Epithelial cell of proximal tubule (primary cell): ENCODE measurements at places on chromosomes 12 and 14.

GRCh38 chr12:98106031-98106683, 409.2 kb upstream of the TMPO start:
- no peak for DNase-seq

- DNase-seq: no peak
Measured at GRCh38 chr14:81485372-81485771, 48.3 kb downstream of the SEL1L start.

DNA sequence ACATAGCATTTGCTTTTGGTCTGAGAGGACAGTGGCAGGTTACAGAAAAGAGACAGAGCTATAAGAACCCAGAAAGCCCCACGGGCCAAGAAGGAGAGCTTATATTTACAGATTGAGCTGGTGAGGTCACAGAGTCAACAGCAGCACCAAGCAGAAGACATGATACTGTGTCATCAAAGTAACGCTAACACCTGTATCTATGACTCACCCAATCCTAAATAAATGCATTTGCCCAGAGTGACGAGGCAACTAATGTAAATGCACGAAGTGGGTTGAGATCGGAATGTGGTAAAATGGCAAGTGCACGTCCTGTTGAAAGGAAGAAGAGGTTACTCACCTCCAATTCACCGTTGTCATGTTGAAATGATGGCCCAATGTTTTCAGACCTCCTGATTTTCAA, 6.7 kb upstream of the CD163L1 start:
- no peak for DNase-seq

DNA sequence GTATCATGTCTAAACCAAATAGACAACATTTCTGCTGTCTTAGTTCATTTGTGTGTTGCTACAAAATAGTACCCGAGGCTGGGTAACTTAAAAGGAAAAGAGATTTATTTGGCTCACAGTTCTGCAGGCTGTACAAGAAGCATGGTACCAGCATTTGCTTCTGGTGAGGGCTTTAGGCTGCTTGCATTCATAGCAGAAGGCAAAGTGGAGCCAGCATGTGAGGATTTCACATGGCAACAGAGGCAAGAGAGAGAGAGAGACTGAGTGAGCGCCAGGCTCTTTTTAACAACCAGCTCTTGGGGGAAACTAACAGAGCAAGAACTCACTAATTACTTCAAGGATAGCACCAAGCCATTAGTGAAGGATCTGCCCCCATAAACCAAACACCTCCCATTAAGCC, 271.4 kb upstream of the SRRM4 start:
- no peak for DNase-seq

DNA sequence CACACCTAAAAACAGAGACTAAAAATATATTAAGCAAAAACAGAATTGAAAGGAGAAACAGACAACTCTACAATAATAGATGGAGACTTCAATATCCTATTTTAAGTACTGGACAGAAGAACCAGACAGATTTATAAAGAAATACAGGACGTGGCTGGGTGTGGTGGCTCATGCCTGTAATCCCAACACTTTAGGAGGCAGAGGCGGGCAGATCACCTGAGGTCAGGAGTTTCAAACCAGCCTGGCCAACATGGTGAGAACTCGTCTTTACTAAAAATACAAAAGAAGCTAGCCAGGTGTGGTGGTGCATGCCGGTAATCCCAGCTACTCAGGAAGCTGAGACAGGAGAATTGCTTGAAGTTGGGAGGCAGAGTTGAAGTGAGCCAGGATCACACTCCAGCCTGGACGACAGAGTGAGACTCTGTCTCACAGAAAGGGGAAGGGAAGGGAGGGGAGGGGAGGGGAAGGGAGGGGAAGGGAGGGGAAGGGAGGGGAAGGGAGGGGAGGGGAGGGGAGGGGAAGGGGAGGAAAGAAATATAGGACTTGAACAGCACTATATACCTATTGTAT, 53.0 kb downstream of the CDK17 start:
- DNase-seq: no peak

DNA sequence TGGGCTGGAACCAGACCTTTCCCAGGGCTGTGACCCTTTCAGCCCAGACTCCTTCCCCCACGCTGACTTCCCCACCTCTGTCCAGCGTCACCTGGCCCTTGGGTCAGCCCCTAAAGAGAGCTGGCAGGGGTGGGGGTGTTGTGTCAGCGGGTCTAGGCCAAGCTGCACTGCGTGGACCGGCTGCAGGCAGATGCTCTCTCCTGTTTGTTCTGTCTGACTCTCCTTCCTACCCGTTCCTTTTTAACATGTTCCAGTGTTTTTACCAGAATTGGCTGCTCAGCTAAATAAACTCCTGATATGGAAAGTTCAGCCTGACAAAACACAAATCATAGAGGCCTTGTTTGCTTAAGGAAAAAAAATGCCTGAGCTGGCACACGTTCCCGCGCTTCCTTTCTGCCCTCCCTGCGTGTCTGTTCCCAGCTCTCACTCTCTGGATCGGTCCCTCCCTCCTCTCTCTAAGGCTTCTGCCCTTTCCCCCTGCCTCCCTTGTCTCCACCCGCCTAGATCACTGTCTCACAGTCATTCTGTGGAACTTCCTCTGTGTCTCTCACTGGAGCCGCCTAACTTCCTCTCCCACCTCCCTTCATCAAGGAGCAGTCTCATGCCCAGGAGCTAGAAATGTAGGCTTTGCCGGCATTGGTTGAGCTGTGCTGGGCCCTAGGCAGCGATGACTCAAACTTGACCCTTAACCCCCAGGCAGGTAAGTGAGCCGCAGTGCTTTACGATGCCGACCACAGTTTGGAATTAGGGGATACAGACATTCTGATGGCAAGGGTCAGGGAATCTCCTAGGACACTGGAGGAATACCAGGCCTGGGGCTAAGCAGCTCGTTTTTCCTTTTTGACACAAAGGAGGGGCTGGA, 15.5 kb upstream of the MLXIP start:
- no peak for DNase-seq

GRCh38 chr12:51531284-51531977, 59.6 kb upstream of the SCN8A start:
- DNase-seq: no peak

GRCh38 chr12:59627582-59627981, 31.8 kb downstream of the SLC16A7 start:
- DNase-seq: no peak

GRCh38 chr14:68964300-68965093, 14.6 kb downstream of the ACTN1 start:
- no peak for DNase-seq

- DNase-seq: no peak
Measured at GRCh38 chr12:67599691-67600090, 48.9 kb upstream of the DYRK2 start.

DNA sequence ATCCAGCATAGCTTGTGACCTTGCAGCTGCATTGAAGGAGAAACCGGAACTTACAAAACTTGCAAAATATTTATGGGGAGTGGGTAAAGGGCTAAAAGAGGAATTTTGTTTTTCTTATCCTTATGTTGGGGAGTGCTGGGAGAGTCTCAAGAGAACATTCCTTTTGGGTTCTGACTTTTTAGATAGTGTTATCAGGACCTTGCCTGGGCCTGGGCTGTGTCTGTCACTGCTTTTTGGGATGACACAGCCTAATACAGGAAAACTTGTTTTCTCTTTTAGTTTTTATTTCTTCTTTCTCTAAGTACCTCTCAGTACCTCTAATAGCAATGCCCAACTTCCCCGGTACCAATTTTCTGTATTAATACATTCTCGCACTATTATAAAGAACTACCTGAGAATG, 850.6 kb downstream of the RPS29 start:
- no peak for DNase-seq

DNA sequence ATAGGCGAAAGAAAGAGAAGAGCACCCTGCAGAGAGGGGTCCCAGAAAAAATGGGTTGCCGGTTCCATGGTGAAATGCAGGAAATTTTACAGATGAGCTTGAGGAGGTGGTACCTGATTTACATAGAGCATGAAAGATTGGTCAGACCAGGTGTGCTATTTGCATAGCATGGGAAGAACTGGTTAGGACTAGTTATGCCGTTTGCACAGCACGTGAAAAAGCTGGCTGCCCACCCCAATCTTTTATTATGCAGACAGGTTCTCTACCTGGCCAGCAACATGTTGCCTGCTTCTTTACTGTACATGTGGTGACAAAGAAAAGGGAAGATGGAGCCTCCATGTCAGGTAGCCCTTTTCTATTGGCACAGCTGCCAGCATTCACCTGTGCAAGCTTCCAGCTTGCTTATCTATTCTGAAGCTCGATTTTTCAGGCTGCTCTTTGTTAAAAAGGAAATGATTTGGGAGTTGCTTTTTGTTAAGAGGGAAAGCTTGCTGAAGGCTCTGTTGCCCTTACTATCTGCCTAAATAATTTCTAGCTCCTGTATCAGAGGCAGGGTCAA, 62.9 kb upstream of the ELK3 start:
- DNase-seq: no peak

DNA sequence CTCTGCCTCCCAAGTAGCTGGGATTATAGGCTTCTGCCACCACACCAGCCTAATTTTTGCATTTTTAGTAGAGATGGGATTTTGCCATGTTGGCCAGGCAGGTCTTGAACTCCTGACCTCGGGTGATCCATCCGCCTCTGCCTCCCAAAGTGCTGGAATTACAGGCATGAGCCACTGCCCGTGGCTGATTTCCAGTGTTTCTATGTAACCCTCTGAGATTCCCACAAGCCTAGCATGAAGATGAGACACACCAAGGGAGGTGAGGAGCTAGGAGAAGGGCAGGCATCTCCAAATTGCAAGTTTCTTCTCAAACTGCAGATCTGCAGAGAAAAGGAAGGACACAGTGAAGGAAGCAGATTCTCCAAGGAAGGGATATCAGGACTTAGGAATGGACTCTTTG, 125.0 kb downstream of the CACNA1C start:
- no peak for DNase-seq

DNA sequence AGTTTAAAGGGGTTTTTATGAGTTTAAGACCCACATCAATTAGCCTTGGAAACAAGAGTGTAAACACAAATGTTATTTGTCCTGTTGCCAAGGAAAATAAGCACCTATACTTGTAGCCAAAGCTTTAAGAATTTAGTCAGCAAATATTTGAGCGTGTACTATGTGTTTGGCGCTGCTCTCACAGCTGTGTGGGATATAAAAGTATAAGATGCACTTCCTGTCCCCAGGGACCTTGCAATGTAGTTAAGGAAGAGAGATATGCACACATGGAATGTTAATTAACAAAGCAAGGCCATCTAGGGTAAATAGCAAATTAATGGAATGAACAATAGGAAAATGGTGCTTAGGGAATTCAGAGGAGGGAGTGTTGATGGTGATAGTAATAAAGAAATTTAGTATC, 134.9 kb upstream of the SRRM4 start:
- DNase-seq: no peak

- no peak for DNase-seq
Measured at GRCh38 chr12:107488666-107489065, 196.9 kb upstream of the PWP1 start.

DNA sequence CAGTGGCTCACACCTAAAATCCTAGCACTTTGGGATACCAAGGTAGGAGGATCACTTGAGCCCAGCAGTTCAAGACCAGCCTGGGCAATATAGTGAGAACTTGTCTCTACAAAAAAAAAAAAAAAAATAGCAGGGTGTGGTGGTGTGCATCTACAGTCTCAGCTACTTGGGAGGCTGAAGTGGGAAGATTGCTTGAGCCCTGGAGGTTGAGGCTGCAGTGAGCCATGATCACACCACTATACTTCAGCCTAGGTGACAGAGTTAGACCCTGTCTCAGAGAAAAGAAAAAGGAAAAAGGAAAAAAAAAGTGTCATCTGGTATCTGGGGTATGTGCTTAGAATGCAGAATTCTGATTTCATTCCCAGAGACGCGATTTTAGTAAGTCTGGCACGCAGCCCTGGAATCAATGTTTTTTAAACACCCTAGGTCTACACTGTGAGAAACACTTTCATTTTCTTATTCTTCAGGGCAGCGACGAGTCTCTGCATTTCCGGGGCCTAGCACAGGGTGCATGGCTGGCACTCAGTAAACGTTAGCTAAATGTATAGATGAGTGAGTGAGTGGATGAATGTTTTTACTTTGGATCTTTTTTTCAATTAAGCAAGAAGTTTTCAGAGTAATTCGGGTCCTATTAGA, 243.8 kb upstream of the PWP1 start:
- no peak for DNase-seq

DNA sequence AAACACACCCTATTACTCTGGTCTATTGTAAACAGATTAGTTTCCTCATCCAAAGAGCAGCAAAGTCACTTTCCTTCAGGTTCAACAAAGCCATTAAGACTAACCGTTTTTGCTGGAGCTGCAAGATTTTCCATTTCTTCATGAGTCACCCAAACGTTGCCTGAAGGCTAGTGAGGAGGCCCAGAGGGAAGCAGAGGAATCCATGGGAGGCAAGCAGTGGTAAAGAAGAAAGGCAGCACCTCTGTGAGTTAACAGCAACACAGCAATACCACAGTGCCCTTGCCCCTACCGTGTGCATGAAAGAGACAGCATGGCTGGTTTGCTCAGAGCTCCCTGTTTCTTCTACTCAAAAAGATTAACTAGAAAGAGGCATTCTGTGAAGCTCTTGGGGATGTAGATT, 206.3 kb downstream of the ACSS3 start:
- DNase-seq: no peak

DNA sequence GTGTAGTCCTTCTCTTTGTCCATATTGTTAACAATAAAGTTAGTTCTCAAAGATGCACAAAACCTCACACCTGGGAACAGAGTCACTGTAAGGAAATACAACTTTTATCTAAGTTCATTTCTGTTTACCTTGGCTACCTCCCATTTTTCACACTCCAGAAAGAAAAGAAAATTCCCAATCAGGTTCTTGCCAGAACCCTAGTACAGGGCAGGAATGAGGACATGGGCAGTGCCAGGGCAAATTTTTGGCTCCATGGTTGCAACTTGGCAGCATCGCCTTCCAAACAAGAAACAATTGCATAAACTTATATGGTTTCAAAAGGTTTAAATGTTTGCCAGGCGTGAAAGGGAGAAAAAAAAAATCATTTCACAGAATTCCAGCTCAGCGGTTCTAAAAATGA, 296.3 kb upstream of the PRKD1 start:
- no peak for DNase-seq

DNA sequence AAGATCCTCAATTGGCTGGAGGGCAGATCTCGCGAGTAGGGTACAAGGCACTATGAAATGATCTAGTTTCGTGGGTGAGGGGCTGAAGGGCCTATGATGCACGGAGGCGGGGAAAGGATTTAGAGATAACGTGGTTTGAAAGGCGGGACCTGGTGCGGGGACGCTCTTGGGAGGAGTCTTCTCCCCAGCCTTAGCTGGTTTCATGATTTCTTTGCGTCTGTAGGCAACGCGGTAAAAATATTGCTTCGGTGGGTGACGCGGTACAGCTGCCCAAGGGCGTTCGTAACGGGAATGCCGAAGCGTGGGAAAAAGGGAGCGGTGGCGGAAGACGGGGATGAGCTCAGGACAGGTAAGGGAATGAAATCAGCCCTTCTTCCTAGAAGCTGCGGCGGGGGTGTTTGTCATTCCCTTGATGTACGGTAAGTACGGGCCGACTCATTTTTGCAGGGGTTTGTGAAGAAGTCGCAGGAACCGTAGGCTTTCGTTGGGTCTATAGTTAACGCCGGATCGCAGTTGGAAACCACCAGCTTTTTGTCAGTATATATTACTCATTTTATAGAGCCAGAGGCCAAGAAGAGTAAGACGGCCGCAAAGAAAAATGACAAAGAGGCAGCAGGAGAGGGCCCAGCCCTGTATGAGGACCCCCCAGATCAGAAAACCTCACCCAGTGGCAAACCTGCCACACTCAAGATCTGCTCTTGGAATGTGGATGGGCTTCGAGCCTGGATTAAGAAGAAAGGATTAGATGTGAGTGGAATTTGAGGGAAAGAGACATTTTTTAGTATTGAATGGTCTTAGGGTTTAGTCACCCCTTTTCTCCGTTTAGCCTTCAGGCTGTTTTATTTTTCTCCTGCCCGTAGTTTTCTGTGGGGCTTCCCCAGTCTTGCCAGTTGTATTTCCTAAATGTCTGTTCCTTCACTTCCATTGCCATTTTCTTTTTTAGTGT, 602 bp downstream of the APEX1 start:
- peak; percentile 65 for DNase-seq
